MV-4-11 (cell line): ENCODE measurements at places on chromosomes 5 and 9.

- DNase-seq = no peak
These were observed 549.9 kb downstream of the IRX1 start for GRCh38 chr5:4145511-4145910.

- no peak for DNase-seq
These were observed 16.2 kb upstream of the MEF2C start for GRCh38 chr5:88899096-88899737.

GRCh38 chr5:143835251-143835650 lies 23.3 kb downstream of the HMHB1 start:
- no peak for DNase-seq

DNA sequence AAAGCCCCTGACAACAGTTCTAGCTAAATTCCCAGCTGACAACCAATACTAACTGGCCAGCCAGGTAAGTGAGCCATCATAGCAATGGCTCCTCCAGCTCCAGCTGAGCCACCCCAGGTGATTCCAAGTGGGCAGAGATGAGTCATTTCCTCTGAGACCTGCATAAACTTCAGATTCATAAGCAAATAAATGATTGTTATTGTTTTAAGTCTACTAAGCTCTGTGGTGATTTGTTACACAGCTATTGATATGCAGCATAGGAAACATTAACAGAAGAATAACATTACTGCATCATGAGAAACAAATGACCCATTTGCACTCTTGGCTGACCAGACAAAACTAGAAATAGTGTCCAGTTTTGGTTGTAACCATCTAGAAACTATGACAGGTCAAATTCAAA lies 60.3 kb downstream of the TTC39B start:
- DNase-seq = no peak

DNA sequence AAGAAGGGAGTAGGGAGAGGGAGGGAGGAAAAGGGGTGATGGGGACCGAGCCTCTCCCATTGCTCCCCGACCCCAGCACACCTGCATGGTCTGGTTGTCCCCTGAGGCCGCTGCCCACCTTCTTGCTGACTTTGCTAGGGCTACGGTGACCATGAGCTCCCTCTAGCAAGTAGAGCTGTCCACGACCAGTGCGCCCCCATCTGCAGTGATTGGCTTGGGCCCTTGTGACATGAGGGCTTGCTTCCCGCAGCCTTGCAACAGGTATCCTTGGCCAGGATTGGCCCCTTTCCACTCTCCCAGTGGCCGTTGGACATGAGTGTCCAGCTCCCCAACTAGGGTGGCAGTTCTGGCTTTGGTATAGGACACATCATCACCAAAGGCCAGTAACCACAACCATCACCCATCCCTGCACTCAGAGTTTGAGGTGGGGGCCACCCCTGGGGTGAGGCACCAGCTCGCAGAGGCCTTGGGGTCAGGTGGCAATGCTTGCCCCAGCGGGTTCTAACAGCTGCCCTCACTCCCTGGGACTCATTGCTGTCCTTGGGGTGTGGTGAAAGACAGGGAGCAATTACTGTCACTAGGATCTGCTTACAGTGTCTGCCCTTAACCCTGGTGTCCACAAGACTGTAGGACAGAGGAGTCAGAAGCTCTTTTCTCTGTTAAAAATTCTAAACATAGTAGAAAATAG lies 17.2 kb upstream of the NINJ1 start:
- DNase-seq = no peak

GRCh38 chr5:178336889-178337288 lies 104.3 kb upstream of the PHYKPL start:
- DNase-seq = no peak

- peak; percentile 39 for DNase-seq
These were observed 998 bp upstream of the FGF18 start for GRCh38 chr5:171418316-171418981.

DNA sequence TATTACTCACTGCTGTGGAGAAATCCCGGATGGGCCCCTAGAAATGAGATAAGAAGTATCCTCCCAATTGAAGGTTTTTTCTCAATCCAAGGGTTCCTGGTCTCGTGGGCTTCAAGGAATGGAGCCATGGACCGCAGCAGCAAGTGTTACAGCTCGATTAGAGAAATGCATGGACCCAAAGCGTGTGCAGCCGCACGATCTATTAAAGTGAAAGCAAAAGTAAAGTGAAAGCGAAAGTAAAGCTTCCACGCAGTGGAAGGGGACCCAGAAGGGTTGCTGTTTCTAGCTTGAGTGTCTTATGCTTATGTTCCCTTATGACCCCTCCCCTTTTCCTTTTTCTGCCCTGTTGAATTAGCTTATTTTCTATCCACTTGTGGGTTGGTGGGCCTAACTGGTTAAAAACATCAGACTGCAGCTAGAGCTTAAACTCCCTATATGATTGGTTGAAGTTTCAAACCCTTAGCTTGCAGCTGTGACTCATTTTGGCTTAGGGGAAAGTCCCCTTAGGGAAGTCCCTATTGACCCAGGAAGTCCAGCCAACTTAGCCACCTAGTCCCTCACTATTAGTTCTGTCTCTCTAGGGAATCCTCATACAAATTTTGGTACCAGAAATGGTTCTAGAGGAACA lies 1111.8 kb downstream of the TAF11L14 start:
- DNase-seq = peak; percentile 84
